AG09319 (cell line): ENCODE measurements at places on chromosomes 13 and 19.

- no peak for DNase-seq
Observed at GRCh38 chr19:13864667-13865570, 12.0 kb upstream of the NANOS3 start.

GRCh38 chr13:110374431-110375370, 67.6 kb downstream of the COL4A2 start:
- no peak for DNase-seq

GRCh38 chr19:38063928-38064327, 156.9 kb downstream of the SIPA1L3 start:
- no peak for DNase-seq

GRCh38 chr19:3507371-3508120, 1.4 kb downstream of the FZR1 start:
- no peak for DNase-seq

DNA sequence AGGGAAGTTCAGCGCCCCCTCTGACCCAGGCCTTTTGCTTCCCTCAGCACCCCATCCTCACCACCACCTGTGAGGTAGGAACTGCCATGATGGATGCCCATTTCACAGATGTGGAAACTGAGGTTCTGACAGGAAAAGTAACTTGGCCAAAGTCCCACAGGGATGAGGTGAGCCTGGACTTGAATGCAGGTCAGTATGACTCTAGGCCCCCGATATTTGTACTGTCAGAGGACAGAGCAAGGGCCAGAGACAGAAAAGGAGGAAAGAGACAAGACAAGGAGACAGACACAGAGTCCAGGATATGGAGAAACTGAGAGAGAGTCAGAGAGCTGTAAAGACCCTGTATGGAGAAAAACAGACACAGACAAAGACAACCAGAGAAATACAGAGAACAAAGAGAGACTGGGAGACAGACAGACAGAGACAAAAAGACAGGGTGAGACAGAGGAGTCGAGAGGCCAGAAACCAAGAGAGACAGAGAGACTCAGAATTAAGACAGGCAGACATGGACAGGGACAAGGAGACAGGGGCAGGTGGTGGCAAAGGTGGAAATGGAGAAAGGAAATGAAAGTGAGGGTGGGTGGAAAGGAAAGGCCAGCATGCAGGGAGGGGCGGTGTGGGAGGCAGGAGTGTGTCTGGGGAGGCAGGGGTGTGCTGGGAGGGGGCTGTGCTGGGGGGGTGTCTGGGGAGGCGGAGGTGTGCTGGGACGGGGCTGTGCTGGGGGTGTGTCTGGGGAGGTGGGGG, 5.0 kb downstream of the ERFL start:
- no peak for DNase-seq

GRCh38 chr13:78404846-78405360, 198.4 kb downstream of the POU4F1 start:
- DNase-seq, result no peak

- no peak for DNase-seq
Observed at GRCh38 chr13:99145461-99145860, 55.2 kb upstream of the UBAC2 start.

DNA sequence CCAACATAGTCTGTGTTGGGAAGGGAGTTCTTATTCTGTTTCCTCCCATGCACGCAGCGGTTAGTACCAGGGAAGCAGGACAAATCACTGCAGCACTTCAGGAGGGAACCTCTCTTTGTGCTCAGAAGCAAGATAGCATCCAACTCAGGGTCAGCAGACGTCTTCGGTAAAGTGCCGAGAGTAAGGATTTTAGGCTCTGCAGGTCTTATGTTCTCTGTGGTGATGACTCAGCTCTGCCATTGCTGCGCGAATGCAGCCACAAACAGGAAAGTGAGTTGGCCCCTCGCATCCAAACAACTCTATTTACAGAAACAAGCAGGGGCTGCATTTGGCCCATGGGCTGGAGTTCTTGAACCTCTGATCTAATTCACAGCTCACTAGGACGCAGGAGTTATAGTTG, 122.1 kb upstream of the SPATA13 start:
- no peak for DNase-seq

DNA sequence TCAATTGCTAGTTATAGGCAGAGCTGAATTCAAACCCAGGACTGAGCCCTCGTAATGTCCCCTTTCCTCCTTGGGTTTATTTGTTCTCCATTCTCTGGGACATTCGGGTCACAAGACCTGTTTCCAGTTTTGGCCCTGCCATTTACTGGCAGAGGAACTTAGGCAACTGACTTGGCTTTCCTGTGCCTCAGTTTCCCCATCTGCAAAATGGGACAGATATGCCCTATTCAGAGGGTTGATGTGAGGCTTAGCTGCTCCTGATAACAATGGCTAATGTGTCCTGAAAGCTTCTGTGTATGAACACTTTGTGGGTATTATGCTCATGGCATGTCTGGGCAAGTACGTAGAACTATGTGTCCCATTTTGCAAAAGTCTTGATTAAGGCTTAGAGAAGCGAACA, 996 bp downstream of the ZNF524 start:
- DNase-seq, result no peak

GRCh38 chr13:83943530-83944279, 61.4 kb upstream of the SLITRK1 start:
- no peak for DNase-seq

GRCh38 chr19:39409208-39410016, 2.8 kb downstream of the ZFP36 start:
- DNase-seq, result no peak
